Mesothelial cell of epicardium (in vitro differentiated cells): ENCODE measurements at places on chromosomes 16 and 17.

GRCh38 chr17:62611292-62611691 is 16.2 kb upstream of the MRC2 start:
- no peak for DNase-seq
- H3K36me3 ChIP-seq: peaks cover 47% of the 10 kb centered on the region
- no peaks in the 10 kb centered on the region for H3K27me3 ChIP-seq
- H3K4me3 ChIP-seq: no peak overlapping the region
- H3K27ac ChIP-seq: no peak overlapping the region
- peaks cover 20% of the 10 kb centered on the region for H3K4me1 ChIP-seq

DNA sequence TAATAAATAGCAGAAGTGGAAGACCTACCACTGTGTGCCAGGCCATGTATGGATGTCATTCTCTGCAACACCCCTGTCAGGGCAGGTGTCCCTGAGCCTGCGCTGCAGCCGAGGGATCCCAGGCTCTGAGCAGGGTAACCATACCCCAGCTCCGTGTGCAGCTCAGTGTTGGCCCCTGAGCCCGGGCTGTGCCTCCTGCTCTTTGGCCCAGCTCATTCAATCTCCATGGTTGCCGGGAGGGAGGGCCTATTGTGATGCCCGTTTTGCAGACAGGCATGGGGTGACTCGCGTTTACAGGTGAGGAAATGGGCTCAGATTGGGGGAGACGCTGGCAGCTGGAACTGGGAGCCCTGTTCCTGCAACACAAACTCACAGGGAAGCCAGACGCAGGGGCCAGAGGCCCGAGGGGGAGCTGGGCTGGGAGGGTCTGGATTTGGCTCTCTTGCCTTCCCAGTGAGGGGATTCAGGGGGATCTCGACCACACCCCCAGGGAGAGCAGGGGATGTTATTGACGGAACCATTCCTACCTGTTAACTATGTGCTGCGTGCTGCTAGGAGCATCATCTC is 190.5 kb downstream of the IRF8 start:
- H3K27me3 ChIP-seq: peaks cover 41% of the 10 kb centered on the region
- no peak overlapping the region for H3K27ac ChIP-seq
- H3K36me3 ChIP-seq: no peaks in the 10 kb centered on the region
- no peak overlapping the region for H3K4me3 ChIP-seq
- H3K4me1 ChIP-seq: no peaks in the 10 kb centered on the region
- DNase-seq: no peak

- H3K27me3 ChIP-seq: peaks cover 47% of the 10 kb centered on the region
- H3K4me1 ChIP-seq: peaks cover 19% of the 10 kb centered on the region
- no peaks in the 10 kb centered on the region for H3K36me3 ChIP-seq
- peak overlapping the region; percentile 65 for H3K4me3 ChIP-seq
These were observed 591 bp downstream of the NPW start for GRCh38 chr16:2019921-2020831.

DNA sequence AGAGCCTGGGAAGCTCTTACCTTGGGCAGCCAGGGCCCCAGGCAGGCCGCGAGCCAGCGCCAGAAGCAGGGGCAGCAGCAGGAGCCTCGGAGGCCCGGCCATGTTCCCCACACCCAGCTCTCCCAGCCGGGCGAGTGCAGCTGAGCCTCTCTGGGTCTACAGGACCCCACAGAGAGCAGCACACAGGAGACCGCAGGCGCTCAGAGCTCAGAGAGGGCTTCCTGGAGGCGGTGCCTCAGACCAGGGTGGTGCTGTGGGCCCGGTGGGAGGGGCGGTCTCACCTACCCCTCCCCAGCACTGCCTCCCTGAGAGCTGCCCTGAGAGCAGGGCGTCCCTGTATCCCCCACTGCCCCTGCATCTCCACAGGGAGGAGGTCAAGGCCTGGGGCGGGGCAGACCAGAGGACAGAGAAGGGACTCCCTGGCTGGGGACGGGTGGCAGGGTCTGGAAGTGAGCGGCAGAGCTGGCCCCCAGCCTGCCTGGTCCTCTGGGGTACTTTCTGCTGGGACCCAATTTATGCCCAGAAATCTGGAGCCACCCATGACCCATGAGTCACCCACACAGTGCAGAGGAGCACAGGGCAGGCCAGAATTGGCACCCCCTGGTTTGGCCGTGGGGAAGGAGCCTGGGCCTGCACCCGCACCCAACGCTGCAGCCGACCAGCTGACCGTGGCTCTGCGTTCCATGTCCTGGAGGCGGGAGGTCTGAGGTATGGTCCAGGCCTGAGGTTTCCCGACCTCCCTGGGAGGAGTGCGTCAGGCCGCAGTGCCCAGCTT is at the start of gene CD7:
TSS of gene CD7 (minus strand) at position 215 of the 775 bp plus-strand sequence. CDS start at position 102, 113 bp downstream.
- DNase-seq: no peak
- H3K36me3 ChIP-seq: no peaks in the 10 kb centered on the region
- no peak within 1 kb of the TSS for H3K4me3 ChIP-seq

GRCh38 chr16:87213536-87213935 is 103.7 kb downstream of the C16orf95 start:
- no peak overlapping the region for H3K4me3 ChIP-seq
- H3K27ac ChIP-seq: no peak overlapping the region
- no peaks in the 10 kb centered on the region for H3K36me3 ChIP-seq
- DNase-seq: no peak
- H3K27me3 ChIP-seq: no peaks in the 10 kb centered on the region

GRCh38 chr16:57749856-57750452 is 14.4 kb downstream of the KATNB1 start:
- no peak for DNase-seq
- H3K27ac ChIP-seq: no peak overlapping the region
- peaks cover 21% of the 10 kb centered on the region for H3K36me3 ChIP-seq
- H3K27me3 ChIP-seq: no peaks in the 10 kb centered on the region
- peaks cover 3% of the 10 kb centered on the region for H3K4me1 ChIP-seq

- no peak for DNase-seq
- no peaks in the 10 kb centered on the region for H3K4me1 ChIP-seq
- H3K36me3 ChIP-seq: no peaks in the 10 kb centered on the region
- no peak overlapping the region for H3K4me3 ChIP-seq
- no peaks in the 10 kb centered on the region for H3K27me3 ChIP-seq
- no peak overlapping the region for H3K27ac ChIP-seq
These were observed 9.3 kb downstream of the TPSG1 start for GRCh38 chr16:1215574-1216295.

DNA sequence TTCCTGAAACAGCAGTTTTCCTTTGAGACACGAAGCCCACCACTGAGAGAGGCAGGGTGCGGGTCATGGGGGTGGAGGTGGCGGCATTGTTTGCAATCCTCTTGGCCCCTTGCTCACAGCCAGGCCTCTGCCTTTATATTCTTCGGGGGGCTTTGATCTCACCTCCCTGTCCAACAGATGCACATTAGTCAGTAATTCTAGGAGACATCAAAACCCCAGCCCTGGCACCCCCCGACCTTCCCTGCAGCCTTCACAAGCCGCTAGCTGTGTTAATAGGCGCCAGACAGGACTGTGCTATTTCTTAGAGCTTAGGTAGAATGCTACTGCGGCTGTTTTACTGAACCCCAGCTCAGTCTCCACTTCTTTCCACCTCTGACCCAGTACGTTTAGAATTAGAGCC is 212.6 kb downstream of the RBFOX1 start:
- H3K36me3 ChIP-seq: no peaks in the 10 kb centered on the region
- DNase-seq: no peak
- no peak overlapping the region for H3K4me3 ChIP-seq
- no peaks in the 10 kb centered on the region for H3K4me1 ChIP-seq
- no peaks in the 10 kb centered on the region for H3K27me3 ChIP-seq
- no peak overlapping the region for H3K27ac ChIP-seq

GRCh38 chr16:72149676-72150464 is 22.1 kb downstream of the PMFBP1 start:
- no peaks in the 10 kb centered on the region for H3K27me3 ChIP-seq
- H3K4me1 ChIP-seq: no peaks in the 10 kb centered on the region
- peaks cover 5% of the 10 kb centered on the region for H3K36me3 ChIP-seq
- no peak overlapping the region for H3K27ac ChIP-seq

DNA sequence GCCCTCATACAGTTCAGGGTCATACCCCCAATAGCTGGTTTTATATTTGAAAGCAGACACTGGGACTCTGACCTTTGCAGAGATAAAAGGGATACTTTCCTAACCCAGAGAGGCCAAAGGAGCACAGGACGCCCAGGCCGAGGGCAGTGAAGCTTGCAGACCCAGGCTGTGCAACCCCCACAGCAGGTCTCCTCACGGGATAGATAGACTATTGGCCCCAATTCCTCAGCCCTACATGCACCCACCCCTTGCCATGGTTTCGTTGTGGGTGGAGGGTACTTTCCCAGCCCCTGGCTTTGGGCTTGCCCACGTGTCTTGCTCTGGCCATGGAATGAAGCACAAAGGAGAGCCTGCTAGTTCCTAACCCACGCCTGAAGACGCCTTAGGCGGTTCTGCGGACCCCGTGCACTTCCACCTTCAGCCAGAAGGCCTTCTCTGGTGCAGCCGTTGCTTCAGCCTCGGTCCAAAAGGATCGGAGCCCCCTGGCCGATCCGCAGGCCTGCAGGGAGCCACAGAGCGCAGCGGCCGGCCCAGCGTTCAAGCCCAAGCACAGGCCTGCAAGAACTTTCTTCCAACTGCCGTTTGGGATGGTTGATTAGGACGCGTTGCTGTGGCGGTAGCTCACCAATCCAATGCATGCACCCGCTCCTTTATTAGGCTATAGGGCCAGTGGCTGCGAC is 9.8 kb upstream of the BRCA1 start:
- H3K27me3 ChIP-seq: no peaks in the 10 kb centered on the region
- peaks cover 9% of the 10 kb centered on the region for H3K36me3 ChIP-seq
- H3K4me3 ChIP-seq: no peak overlapping the region
- DNase-seq: no peak
- no peak overlapping the region for H3K27ac ChIP-seq

DNA sequence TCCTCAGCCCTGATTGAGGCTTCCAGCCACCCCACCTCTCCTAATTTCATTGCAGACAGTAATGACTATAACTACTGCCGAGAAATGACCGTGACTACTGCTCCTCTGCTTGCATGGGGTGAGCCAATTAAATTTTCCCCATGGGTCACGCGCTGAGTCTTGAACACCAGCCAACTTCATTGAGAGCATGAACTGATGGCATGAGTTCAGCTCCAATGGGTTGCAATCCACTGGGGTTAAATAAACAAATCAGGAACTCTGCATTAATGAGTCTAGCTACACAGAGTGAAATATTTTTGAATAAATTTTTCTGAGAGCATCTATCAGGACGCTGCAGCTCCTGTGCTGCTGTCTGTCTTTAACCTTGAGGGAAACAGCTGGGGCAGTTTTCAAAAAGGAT is 61.6 kb upstream of the CLEC3A start:
- no peak overlapping the region for H3K27ac ChIP-seq
- peaks cover 18% of the 10 kb centered on the region for H3K4me1 ChIP-seq
- H3K4me3 ChIP-seq: no peak overlapping the region
- H3K36me3 ChIP-seq: no peaks in the 10 kb centered on the region
- no peaks in the 10 kb centered on the region for H3K27me3 ChIP-seq

DNA sequence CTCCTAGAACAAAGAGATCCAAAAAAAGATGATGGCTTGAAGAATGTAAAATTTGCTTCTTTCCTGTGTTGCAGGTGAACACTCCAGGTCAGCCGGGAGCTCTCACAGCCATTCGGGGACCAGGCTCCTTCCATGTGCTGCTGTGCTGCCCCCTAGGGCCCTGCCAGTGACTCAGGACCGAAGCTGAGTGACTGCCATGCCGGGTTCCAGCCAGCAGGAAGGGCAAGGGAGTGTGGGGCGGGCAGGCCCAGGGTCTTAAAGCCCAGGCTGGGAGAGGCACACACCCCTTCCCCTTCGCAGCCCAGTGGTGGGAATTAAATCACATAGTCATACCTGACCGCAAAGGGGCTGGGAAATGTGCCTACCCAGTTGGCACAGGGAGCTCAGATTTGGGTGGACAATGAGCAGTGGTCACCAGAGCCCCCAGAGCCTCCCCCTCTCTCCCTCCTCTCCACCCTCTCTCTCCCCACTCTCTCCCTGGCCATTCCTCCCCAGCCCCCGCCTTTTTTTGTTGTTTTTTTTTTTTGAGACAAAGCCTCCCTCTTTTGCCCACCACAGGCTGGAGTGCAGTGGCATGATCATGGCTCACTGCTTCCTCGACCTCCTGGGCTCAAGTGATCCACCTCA is 11.5 kb downstream of the EPOP start:
- H3K4me1 ChIP-seq: peaks cover 1% of the 10 kb centered on the region
- DNase-seq: no peak
- H3K36me3 ChIP-seq: no peaks in the 10 kb centered on the region
- H3K27ac ChIP-seq: no peak overlapping the region

DNA sequence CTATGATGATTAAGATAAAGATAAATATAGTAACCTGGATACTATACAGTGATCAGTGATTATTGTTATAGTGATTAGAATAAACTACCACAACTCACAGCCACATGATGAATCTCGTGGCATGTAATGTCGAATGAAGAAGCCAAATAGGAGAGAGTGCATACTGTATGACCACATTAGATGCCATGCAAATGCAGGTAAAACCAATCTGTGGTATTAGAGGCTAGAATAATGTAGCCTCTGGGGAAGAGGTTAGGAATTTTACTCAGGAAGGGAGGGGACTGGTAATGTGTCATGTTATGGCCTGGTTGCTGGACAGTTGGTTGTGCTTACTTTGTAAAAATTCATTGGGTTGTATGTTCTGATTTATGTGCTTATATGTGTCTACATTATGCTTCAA is 402.7 kb downstream of the CDH13 start:
- H3K36me3 ChIP-seq: no peaks in the 10 kb centered on the region
- DNase-seq: no peak
- no peak overlapping the region for H3K27ac ChIP-seq
- no peaks in the 10 kb centered on the region for H3K27me3 ChIP-seq

DNA sequence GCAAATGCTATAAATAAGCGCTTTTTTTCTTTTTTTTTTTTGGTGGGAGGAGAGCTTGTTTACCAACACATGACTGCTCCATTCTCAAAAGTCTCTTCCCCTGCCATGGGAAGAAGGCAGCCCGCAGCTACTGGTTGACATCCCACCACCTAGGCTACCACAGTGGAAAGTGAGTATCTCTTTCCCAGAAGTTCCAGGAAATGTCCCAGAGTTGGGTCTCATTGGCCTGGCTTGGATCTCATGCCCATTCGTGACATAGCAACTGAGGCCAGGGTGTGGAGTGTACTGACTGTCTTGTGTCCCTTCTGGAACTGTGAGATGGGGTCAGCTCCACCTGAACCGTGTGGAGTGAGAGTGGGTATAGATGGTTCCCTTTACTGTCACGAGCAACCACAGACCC is 29.5 kb upstream of the BRD7 start:
- peaks cover 39% of the 10 kb centered on the region for H3K4me1 ChIP-seq
- no peak for DNase-seq
- no peaks in the 10 kb centered on the region for H3K27me3 ChIP-seq
- H3K27ac ChIP-seq: no peak overlapping the region
- no peaks in the 10 kb centered on the region for H3K36me3 ChIP-seq

GRCh38 chr17:33126086-33126485 is 134.4 kb downstream of the SPACA3 start:
- peaks cover 6% of the 10 kb centered on the region for H3K27me3 ChIP-seq
- H3K36me3 ChIP-seq: no peaks in the 10 kb centered on the region
- H3K4me3 ChIP-seq: no peak overlapping the region
- H3K4me1 ChIP-seq: no peaks in the 10 kb centered on the region
- DNase-seq: no peak
- no peak overlapping the region for H3K27ac ChIP-seq
